ENCODE measurements at places on chromosomes 12 and 14. TPM values are rescaled to one million over a fixed set of nuclear protein-coding genes. Genes with fewer than 3 reads are reported as not detected.

P2RX7 gene
- total RNA-seq: 2.8 TPM

C1S gene
- 248 TPM for total RNA-seq

GPX2 gene
- total RNA-seq: not detected

FITM1 gene
- not detected for total RNA-seq

FKBP11 gene
- 23.0 TPM for total RNA-seq

HAL gene
- total RNA-seq: under 0.01 TPM

OR4E2 gene
- total RNA-seq: 0.12 TPM

NUAK1 gene
- total RNA-seq: 9.8 TPM

KLHL33 gene
- 0.11 TPM for total RNA-seq

KCNA5 gene
- total RNA-seq: not detected
